Left cardiac atrium (tissue), 4 donors: ENCODE measurements at places on chromosomes 7 and 10. TPM values are rescaled to one million over a fixed set of nuclear protein-coding genes. Genes with fewer than 3 reads are reported as not detected.
A peak's percentile ranks its signal among the peaks of the same experiment; 100 is the strongest.

The ABCC2 gene
- total RNA-seq: 0.94 TPM

DNA sequence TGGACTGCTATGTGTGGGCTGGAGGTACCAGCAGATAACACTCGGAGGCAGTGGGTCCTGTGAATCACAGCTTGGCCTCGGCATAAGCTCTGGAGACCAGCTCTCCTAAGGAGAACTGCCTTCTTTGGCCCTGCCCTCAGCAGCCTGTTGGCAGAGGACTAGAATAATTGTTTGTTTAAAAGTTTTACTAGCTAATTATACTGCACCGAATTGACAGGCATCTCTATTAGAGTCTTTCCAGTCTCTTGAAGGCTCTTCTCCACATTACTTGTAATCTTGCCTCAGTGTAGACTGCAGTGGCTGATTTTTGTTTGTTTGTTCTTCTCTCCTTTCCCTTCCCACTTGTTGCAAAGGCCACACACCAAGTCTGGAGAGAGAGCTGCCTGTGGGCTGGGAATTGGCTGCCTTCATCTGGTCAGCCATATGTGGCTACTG lies 183.2 kb downstream of the AUTS2 start:
- peak; percentile 62 for DNase-seq

GRCh38 chr10:122143238-122143841 lies 127.8 kb upstream of the BTBD16 start:
- DNase-seq: no peak

The SEMA3C gene
- 44.1 TPM for total RNA-seq

DNA sequence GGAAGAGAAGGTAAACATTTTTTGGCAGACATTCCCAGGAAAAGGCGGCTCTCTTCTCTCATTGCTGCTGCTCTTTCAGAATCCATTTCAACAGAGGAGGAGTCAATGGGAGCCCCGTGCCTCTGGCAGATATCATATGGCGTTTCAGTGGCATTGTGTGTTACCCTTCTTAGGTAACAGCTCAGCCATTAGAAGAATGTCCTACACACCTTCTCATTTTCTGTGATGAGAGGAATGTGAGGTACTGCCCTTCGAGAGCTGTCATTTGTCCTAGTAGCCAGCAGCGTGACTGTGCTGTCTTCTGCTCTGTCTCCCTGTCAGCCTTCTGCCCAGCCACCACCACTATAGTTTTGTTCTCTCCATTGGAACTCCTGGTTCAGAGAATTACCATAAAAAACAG lies 102.4 kb downstream of the EGFR start:
- DNase-seq: no peak

GRCh38 chr10:6984971-6985370 lies 404.9 kb upstream of the PRKCQ start:
- DNase-seq: no peak

- no peak for DNase-seq
Measured at GRCh38 chr10:130351466-130352290, 215.5 kb downstream of the GLRX3 start.

DNA sequence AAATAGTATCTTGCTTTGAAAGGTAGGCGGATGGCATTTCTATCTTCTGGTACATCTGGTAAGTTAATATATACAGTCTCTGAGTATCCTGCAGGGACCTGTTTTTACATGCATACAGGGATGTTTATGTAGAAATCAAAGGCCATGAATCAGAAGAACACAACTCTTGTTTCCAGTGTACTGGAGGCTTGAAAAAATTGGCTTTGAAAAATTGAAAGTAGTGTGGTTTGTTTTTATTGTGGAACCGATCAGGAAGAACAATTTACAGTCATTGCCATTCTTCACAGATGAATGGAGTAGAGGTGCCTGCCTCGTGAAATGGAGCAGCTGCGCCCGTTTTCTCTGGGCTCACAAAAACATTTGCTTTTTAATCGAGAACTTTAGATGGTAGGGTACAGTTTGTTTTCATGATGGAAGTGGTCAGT lies 54.0 kb upstream of the RPA3 start:
- no peak for DNase-seq
